Activated CD8-positive, alpha-beta T cell treated with anti-CD3 and anti-CD28 coated beads for 36 hours (primary cell): ENCODE measurements at places on chromosomes 1 and 21. TPM values are rescaled to one million over a fixed set of nuclear protein-coding genes. Genes with fewer than 3 reads are reported as not detected.
A peak's percentile ranks its signal among the peaks of the same experiment; 100 is the strongest.

GRCh38 chr1:19923137-19923952 lies at the start of gene PLA2G2E:
TSS of gene PLA2G2E (minus strand) at chr1:19923617. CDS start at chr1:19923559, 58 bp downstream.
- no peak for DNase-seq

DNA sequence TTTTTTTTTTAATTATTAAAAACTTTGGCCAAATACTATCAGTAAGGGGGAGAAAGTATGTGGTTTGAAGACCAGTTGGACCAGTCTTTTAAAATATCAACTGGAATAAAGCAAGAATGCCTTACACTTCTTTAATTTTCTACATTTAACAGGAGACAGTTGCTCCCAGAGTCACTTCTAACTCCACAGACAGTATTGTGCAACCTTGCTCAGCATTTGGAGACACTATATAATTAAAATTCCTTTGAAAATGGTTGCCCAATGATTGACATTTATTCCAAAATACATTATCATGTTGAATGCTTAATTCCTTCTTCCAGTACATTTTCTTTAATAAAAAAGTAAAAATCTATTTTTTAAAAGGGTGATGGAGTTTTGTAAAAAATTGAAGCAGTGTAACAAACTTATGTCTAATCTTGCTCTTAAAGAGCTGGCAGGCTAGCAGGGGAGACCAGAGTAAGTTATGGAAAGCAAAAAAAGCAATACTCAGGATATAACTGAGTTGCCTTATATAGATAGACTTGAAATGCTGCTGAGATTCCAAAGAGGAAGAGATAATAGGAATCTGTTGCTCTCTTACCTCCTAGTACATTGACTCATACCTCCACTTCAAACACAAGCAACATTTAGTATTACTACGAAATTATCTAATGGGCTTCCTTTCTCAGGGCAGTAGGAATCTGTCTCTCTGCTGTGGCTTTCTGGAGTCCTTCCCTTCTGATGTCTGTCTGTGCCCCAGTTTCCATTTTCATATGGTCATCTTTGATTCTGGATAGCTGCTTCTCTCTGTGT lies 69.7 kb upstream of the RGL1 start:
- no peak for DNase-seq

- DNase-seq: no peak
These were observed 28.0 kb downstream of the NUAK2 start for GRCh38 chr1:205293350-205294074.

C1QB gene
- total RNA-seq: not detected

DNA sequence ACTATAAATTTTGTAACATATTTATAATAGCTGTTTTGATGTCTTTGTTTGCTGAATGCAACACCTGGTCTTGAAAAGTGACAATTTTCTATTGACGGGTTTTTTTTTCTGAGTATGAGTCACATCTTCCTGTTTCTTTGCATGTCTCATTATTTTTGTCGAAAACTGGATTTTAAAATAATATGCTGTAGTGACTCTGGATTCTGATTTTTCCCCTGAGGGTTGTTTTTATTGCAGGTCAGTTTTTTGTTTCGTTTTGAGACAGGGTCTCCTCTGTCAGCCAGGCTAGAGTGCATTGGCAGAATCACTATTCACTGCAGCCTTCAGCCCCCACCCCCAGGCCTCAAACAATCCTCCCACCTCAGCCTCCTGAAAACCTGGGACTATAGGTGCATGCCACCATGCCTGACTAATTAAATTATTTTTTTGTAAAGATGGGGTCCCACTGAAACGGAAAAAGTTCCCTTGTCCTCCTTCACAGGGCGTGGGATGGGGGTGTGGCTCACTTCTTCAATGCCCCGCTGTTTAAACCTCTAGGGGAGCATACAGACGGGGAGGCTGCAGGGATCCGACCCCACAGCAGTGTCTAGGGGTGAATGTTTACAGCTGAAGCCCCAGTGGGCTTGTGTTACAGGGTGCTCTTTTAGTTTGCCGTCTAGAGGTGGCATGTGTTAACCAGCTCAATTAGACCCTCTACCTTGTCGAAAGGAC lies 11.3 kb upstream of the PPIE start:
- DNase-seq: no peak

DNA sequence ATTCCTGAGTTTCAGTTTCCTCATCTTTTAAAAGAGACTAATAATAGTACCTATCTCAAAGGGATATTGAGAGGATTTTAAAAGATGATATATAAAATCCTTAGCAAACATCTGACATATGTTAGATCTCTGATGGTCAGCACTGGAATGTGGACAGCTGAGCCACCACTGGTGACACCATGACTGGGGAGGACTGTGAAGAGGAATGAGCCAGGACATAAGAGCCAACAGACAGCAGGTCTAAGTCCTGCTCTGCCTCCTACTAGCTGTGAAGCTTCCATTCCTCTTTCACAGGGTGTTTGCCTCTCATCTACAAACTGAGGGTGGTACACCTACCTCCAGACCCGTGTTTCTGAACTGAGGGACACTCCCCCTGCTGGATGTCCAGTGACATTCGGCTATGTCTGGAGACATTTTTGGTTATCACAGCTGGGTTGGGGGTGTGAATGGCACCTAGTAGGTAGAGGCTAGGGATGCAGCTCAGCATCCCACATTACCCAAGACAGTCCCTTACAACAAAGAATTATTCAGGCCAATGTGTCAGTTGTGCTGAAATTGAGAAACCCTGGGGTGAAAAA lies 109.1 kb upstream of the OLIG2 start:
- peak; percentile 14 for DNase-seq

DNA sequence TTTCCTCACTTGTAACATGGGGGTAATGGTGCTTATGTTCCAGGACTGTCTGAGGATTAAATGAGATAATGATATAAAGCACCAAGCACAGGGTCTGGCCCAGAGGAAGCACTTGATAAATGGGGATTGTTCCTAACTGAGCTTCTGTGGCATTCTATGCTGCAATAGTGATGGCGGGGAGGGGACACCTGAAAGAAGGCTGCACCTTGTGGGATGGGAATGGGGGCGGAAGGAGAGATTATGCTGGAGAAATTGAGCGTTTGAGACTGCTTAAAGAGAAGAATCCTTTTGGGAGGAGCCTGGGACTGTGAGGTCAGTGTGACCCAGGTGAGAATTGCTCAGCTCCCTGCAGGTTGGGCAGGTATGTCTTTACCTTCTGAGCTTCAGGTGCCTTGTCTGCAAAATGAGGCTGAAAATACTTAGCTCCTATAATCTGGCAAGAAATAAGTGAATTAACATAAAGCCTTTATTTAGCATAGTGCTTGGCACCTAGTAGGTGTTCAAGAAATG lies 55.9 kb upstream of the CTPS1 start:
- no peak for DNase-seq

CBR3 gene
- total RNA-seq: 14.8 TPM

GRCh38 chr1:228018125-228018398 lies 11.3 kb downstream of the WNT3A start:
- no peak for DNase-seq

ATP1A2 gene
- not detected for total RNA-seq
